Urinary bladder (tissue), 4 donors: ENCODE measurements at places on chromosomes 2 and 18.

GRCh38 chr18:8711736-8712135, 6.4 kb downstream of the MTCL1 start:
- no peak for DNase-seq

GRCh38 chr2:44979581-44979980, 29.7 kb downstream of the SIX2 start:
- DNase-seq = no peak

GRCh38 chr2:41784496-41784895, 263.3 kb upstream of the PKDCC start:
- DNase-seq = no peak

- DNase-seq = no peak
Observed at GRCh38 chr2:15445891-15446562, 115.1 kb downstream of the NBAS start.

- DNase-seq = no peak
Observed at GRCh38 chr18:8065284-8065683, 498.2 kb downstream of the PTPRM start.

- no peak for DNase-seq
Observed at GRCh38 chr18:28164771-28165483, 12.0 kb downstream of the CDH2 start.

DNA sequence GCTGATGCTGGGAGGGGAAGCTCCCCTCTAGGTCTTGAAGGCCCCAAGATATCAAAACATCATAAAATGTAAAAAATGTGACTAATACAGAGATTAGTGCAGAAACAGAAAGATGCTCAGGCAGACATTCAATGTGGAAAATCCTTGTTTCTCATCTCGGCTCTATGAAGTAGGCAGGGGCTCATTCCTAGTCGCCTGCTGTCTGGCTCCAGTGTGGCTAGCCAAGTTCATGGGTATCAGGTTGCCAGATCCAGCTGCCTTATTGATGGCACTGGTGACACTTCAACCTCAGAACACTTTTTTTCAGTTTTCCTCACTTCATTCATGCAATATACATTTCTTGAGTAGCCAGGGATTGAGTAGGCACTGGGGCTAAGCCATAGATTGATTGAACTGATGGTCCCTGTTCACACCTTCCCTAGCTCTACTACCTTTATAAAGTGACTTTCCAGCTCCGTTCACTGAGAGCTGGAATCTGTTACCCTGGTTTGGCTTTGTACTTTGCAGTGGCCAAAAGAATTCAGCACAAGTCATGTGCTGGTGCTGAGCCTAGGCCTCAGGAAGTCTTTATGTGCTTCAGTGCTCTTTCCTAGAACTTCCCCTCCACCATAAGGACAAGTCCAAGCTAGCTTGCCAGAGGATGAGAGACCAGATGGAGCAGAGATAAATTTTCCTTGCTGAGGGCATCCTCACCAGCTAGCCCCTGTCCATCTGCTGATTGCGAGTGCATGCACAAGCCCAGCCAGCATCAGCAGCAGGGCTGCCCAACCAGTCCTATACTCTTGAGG, 373.6 kb upstream of the ST6GAL2 start:
- DNase-seq = no peak

GRCh38 chr18:64699081-64699480, 550.2 kb upstream of the LINC00305 start:
- no peak for DNase-seq

DNA sequence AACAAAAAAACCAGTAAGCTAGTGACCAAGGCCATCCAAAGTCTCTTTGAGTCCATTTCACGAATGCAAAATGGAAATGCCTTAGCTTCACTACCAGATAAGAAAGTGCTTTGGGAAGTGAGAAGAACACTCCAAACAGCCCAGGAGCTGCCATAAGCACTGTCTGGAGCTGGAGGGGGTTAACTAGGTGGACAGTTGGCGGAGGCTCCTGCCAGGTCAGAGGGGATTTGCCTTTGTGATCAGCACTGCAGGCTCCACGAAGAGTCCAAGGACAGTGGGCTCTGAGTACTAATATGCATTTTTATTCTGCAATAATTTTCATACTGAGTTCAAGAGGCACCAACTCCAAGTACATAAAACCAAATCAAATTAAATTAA, 233.3 kb upstream of the SMAD2 start:
- no peak for DNase-seq

DNA sequence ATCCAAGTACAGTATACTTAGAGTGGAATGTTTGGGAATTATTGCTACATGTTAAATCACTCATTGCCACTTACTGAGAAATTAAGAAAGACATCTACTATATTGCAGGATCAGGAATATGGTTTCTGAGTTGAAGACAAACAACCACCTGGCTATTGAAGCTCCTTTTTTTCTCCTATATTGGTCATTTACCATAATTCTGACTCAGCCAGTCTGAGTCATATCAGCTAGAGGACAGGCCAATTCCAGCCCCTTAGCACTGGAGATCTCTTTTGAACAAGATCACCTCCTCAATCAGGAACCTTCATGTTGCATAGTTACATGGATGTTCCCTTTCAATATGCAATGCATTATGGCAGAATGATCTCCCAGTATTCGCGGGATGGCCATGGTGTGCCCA, 42.7 kb upstream of the CDH19 start:
- no peak for DNase-seq

DNA sequence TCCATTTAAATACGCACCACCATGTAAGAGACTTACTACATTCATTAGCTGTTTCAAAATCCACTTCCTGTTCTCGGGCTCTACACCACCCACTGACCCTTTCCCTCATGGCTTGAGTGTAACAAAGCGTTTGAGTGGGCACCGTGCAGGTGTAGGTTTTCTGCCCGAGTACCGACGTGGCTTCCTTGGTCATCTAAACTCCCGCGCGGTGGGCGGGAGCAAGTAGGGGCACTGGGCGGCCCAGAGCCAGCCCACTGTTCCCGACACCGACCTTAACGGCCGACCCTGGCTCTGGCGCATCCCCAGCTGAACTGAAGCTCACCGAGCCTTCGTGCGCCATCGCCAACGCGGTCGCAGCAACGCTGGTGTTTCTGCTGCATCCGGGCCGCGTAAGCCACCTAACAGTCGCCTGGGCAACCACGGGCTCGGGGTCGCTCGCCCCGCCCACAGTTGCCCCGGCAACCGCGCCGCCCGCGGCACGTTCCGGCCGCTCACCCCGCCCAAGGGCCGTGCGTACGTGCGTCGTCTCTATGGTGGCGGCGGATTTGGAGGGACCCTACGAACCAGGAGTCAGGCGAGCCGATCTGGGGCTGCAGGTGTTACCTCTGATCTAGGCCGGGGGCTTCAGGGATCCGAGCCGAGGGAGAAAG, at the start of the genes C2orf81 and WDR54:
Gene C2orf81, minus strand, starts transcription at position 399 of the 650 bp plus-strand sequence. Its CDS starts 59 bp downstream, at position 340.
Gene WDR54, plus strand, starts transcription at position 510 of the 650 bp plus-strand sequence. CDS start 424 bp downstream, outside the sequence.
- DNase-seq = peak; percentile 66

DNA sequence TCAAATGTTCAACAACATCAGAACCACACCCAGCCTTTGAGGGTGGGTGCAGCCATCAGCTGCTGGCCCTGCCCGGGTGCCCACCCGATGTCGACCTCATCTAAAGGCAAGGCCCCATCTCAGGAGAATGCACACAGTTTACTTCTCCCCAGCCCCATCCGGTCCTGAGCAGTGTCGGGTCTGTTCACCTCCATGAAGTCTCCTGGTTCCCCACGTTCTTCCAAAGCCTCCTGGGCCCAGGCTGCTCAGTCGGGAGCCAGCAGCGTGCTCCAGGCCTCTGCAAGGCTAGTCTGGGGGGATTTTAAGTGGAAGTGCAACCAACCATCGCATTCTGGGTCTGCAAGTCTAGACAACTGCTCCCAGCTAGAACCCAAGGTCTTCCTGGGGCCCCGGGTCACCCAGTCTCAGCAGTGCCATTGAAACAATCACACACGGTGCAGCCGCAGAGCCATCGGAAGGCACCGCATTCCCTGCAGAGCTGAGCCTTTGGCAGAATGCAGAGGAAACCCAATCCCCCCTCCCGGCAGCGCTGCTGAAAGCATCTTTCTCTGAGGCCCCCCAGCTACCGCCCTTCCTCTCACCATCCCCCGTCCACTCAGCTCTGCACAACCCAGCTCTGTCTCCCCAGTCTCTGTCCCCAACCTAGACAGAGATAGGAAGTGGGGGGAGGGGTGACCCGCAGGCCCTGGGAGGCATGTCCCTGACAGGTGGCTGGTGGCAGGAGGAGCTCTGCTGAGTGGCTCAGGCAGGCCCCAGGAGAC, 8.5 kb downstream of the ESPNL start:
- DNase-seq = no peak

DNA sequence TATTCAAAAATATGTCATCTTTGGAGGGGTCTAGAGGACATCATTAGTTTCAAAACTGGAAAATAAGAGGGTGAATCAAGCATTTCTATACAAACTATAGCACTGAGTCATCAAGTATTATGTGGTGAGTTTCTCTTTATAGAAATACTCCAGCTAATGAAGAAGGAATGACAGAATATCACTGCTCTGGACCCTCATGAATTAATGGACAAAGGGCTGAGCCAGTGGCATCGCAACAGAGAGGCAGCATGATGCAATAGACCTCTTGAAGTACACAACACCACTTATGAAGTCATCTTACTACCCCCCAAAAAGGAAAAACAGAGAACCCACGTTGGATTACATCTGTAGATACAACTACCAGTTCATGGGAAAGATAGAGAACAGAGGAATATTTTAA, 27.4 kb upstream of the EIF2AK3 start:
- no peak for DNase-seq

GRCh38 chr2:18998491-18998890, 359.9 kb downstream of the OSR1 start:
- DNase-seq = no peak

DNA sequence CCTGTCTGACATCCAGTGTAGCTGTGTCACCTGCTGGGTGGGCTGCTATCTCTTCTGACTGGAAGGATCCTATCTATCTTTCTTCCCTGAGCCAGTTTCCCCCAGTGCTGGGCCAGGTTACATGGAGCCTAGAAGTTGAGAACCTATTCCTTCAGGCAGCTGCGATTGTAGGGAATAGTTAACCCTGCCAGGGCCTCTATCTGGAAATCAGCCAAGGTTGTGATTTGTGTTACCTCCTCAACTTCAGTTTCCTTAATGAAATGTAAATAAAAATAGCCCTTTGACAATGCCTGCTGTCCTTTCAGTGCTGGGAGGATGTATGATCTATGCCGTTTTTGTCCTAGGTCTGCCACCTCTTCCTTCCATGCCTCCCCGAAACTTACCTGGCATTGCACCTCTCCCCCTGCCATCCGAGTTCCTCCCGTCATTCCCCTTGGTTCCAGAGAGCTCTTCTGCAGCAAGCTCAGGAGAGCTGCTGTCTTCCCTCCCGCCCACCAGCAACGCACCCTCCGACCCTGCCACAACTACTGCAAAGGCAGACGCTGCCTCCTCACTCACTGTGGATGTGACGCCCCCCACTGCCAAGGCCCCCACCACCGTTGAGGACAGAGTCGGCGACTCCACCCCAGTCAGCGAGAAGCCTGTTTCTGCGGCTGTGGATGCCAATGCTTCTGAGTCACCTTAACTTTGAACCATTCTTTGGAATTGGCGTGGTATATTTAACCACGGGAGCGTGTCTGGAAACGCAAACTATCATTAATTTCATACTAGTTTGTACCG, 36.6 kb downstream of the GORASP2 start:
- no peak for DNase-seq

DNA sequence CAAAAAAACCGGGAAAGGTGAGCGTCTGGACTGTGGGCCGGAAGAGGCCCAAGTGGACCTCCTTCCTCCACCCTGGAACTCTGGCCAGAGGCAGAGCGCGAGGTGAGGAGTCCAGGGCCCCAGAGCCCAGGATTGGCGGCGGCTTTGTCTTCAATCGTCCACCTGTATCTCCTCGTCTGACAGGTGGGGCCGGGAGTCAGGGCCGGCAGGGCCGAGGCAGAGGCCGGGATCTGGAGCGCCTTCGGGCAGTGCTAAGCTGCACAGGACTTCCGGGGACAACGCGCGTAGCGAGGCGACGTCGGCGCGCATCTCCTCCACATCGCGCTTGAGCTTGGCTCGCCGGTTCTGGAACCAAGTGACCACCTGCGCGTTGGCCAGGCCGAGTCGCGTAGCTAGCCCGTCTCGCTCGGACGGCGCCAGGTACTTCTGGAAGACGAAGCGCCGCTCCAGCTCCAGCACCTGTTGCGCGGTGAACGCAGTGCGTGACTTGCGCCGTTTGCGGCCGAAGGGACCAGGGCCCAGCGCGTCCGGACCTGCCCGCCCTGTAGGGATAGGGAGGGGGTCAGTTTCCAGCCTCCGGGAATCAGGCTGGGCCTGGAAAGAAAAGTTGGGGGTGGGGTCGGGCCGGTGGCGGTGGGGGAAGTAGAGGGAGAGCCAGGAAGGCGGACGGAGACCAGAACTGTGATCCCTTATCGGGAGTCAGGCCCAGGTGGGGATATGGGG, 1.5 kb downstream of the LBX2 start:
- DNase-seq = no peak

GRCh38 chr2:17747684-17748452, 5.7 kb downstream of the SMC6 start:
- no peak for DNase-seq
